Activated CD4-positive, alpha-beta memory T cell treated with anti-CD3 and anti-CD28 coated beads, Interleukin-2, amount 10 ng/mL, durations not matched to agents 7 days and 5 days (primary cell): ENCODE measurements at places on chromosomes 6 and 20.

- H3K27ac ChIP-seq, result peak overlapping the region; percentile 66
- H3K4me1 ChIP-seq, result peaks cover 83% of the 10 kb centered on the region
- peaks cover 25% of the 10 kb centered on the region for H3K36me3 ChIP-seq
- DNase-seq, result no peak
- no peaks in the 10 kb centered on the region for H3K27me3 ChIP-seq
- H3K4me3 ChIP-seq, result peak overlapping the region; percentile 38
Measured at GRCh38 chr6:106185615-106186014, 99.5 kb downstream of the PRDM1 start.

DNA sequence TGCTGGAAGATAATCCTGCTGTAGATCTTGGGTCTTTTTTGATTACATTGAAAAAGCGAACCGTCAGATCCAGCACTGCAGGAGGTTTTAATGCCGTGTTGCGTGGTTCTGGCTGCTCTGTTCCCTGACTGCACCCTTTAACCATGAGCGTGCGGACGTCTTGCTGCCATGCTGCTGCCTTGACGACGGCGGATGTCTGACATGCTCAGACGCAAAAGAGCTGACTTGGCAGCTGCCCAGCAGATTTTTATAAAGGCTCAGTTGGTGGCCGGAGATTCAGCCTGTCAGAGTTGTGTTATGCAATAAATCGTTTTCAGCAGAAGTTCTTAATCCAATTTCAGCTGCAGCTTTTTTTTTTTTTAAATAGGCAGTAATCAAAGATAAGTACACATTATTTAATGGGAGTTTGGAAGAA, 119.4 kb downstream of the JARID2 start:
- no peak overlapping the region for H3K27ac ChIP-seq
- peaks cover 24% of the 10 kb centered on the region for H3K36me3 ChIP-seq
- no peaks in the 10 kb centered on the region for H3K27me3 ChIP-seq
- DNase-seq, result peak; percentile 28
- H3K4me1 ChIP-seq, result peaks cover 44% of the 10 kb centered on the region

GRCh38 chr20:35561268-35561667, 19.4 kb downstream of the ERGIC3 start:
- H3K4me1 ChIP-seq, result no peaks in the 10 kb centered on the region
- H3K27ac ChIP-seq, result no peak overlapping the region
- H3K4me3 ChIP-seq, result no peak overlapping the region
- H3K27me3 ChIP-seq, result no peaks in the 10 kb centered on the region

DNA sequence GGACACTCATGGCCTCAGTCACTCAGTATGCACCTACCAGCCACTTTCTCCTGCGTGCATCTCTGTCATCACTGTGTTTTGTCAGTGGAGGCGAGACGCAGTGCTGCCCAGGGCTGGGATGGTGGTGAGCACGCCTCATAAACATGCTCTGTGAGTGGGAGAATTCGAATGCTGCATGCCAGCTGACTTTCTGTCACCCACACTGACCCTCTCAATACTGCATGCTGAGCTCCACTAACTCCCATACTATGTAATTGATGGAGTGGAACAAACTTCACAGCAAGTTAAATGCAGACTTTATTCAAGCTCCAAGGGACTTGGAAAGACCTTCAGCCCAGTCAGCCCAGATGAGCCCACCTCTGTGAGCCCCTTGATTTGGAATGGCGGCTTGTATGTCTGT, 22.7 kb upstream of the GGTLC1 start:
- H3K27ac ChIP-seq, result no peak overlapping the region
- DNase-seq, result no peak
- H3K4me3 ChIP-seq, result no peak overlapping the region
- H3K4me1 ChIP-seq, result no peaks in the 10 kb centered on the region
- no peaks in the 10 kb centered on the region for H3K36me3 ChIP-seq

DNA sequence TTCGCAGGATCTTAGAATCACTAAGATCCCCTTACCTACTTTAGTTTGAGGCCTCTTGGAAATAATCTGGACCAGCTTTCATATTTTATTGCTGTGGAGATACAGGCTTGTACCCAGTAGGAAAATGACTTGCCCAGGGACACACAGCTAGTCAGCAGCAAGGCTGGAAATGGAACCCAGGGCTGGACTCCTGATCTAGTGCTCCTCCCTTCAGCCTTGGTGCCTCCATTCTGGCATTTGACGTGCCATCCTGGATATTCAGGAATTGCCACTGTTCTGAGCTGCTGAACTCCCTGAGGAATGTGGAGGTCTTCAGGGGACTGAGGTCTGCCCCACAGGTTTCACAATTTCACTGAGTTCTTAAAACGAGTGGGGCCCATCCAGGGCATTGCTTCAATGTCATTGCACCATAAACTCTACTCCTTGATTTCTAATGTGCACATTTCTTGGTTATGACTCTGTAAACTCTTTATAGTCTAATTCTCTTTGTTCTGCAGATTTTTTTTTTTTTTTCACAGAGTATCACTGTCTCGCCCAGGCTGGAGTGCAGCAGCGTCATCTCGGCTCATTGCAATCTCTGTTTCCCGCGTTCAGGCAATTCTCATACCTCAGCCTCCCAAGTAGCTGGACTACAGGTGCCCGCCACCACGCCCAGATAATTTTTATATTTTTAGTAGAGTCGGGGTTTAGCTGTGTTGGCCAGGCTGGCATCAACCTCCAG, 26.7 kb upstream of the CDKN1A start:
- no peaks in the 10 kb centered on the region for H3K4me1 ChIP-seq
- no peak overlapping the region for H3K4me3 ChIP-seq
- no peak overlapping the region for H3K27ac ChIP-seq
- no peak for DNase-seq
- peaks cover 51% of the 10 kb centered on the region for H3K27me3 ChIP-seq
